ENCODE measurements at places on chromosomes 4 and X.

- no peak for DNase-seq
These were observed 1798.9 kb downstream of the PCDH7 start for GRCh38 chr4:32519060-32519459.

GRCh38 chr4:36772154-36772516 lies 472.4 kb upstream of the NWD2 start:
- DNase-seq, result no peak

- DNase-seq, result no peak
These were observed 167.8 kb downstream of the AFAP1 start for GRCh38 chr4:7771541-7772507.

- peak; percentile 74 for DNase-seq
These were observed 49.9 kb downstream of the ELF4 start for GRCh38 chrX:130060122-130061069.

GRCh38 chr4:72701987-72702819 lies 133.2 kb upstream of the ADAMTS3 start:
- DNase-seq, result no peak

DNA sequence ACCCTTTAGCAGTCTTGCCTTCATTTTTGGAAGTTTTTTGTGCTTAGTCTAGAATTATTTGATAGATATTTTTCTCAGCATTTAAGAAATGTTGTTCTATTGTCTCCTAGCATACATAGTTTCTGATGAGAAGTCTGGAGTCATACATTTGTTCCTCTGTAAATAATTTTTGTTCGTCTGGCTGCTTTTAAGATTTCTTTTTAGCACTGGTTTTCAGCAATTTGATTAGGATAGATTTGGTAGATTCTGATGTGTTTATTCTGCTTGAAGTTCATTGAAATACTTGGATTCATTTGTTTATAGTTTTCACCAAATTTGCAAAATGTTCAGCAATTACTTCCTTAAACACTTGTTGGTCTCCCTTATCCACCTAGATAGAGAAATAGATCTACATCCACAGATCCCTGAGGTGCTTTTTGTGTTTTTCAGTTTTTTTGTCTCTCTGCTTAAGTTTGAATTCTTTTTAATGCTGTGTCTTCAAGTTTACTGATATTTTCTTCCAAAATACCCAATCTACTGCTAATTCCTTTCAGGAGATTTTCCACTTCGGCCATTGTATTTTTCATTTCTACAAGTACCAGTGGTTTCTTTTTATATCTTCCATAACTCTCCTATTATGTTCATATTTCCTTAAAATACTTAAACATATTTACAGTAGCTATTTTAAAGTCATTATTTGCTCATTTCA lies 64.9 kb downstream of the ABLIM2 start:
- no peak for DNase-seq

DNA sequence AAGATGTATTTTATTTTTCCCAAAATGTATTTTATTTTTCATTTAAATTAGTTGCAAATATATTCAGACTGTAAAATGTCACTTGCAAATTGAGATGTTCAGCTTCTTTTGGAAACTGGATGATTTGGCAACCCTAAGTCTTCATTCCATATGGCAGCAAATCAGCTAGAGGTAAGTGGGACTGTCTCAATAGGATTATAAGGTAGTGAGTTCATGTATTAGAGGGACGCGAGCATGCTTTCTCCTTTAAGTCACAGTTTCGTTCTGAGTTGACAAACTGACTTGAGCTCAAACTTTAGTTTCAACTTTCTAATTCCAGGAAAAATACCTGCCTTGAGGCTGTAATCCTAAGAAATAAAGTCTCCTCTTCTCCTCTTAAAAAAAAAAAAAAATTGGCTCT lies 44.2 kb upstream of the TMEM131L start:
- DNase-seq, result no peak

- no peak for DNase-seq
These were observed 395.9 kb upstream of the EMCN start for GRCh38 chr4:100913685-100914084.

- DNase-seq, result no peak
These were observed 235.1 kb upstream of the CPEB2 start for GRCh38 chr4:14767142-14767541.

DNA sequence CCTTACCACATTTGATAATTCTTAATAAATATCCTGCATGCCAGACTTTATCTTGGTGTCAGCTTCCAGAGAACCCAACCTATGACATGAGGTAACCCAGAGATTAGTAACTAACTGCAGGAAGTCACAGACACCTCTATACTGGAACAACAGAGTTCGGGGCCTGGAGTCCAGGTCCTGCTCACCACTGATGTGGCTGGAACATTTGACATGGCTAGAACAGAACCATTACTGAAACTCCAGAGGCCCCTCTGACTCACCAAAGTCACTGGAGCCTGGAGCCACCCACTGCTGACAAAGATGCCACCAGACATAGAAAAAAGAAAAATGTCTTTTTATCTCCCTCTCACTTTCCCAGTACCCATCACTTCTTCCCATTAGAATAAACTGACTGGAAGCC lies 403.7 kb downstream of the MID1IP1 start:
- no peak for DNase-seq

GRCh38 chr4:139736274-139736660 lies 70.6 kb downstream of the MGST2 start:
- DNase-seq, result no peak

- DNase-seq, result no peak
These were observed 241.5 kb downstream of the COX18 start for GRCh38 chr4:72827968-72828367.

DNA sequence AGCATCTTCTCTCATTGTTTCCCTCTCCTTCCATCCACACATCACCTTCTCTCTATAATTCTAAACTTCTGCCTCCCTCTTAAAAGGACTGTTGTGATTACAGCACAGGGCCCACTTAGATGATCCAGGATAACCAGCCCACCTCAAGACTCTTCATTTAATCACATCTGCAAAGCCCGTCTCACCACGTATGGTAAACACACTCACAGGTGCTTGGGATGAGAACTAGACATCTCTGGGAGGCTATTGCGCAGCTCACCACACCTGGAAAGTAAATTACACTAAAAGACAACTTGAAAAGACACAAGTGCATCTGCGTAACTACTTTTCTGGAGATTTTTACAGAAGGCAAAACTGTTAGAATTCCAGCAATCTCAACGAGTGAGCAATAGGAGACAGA lies 15.4 kb upstream of the C1QTNF7 start:
- DNase-seq, result no peak

DNA sequence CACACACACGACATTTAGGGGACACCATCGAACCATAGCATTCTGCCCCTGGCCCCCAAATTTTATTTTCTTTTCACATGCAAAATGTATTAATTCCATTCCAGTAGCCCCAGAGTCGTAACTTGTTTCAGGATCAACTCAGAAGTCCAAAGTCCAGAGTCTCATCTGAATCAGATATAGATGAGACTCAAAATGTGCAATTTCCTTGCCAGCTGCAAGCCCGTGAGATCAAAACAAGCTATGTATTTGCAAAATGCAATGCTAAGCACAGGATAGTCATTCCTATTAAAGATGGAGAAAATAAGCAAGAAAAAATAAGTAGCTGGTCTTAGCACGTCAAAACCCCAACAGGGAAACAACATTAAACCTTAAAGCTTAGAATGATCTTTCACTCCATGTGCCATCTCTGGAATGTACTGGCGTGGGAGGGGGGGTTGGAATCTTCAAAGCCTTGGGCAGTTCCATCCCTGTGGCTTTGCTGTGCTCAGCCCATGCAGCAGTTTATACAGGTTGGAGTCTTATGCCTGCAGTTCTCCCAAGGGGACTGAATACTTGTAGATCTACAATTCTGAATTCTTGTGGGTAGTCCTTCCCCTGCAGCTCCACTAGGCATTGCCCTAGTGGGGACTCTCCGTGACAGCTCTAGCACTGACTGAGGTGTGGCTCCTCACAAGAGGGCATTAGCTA lies 47.7 kb upstream of the SYTL5 start:
- no peak for DNase-seq

GRCh38 chr4:52546449-52546848 lies 112.7 kb downstream of the USP46 start:
- no peak for DNase-seq

GRCh38 chr4:185774131-185774653 lies 37.8 kb downstream of the SORBS2 start:
- no peak for DNase-seq

- DNase-seq, result no peak
These were observed 192.7 kb downstream of the ZNF330 start for GRCh38 chr4:141413366-141413765.

GRCh38 chr4:8905773-8906667 lies 34.4 kb upstream of the HMX1 start:
- DNase-seq, result no peak

- DNase-seq, result no peak
These were observed 96.2 kb upstream of the APOOL start for GRCh38 chrX:84907324-84907968.

GRCh38 chrX:110168585-110168984 lies 149.3 kb downstream of the AMMECR1 start:
- DNase-seq, result no peak

DNA sequence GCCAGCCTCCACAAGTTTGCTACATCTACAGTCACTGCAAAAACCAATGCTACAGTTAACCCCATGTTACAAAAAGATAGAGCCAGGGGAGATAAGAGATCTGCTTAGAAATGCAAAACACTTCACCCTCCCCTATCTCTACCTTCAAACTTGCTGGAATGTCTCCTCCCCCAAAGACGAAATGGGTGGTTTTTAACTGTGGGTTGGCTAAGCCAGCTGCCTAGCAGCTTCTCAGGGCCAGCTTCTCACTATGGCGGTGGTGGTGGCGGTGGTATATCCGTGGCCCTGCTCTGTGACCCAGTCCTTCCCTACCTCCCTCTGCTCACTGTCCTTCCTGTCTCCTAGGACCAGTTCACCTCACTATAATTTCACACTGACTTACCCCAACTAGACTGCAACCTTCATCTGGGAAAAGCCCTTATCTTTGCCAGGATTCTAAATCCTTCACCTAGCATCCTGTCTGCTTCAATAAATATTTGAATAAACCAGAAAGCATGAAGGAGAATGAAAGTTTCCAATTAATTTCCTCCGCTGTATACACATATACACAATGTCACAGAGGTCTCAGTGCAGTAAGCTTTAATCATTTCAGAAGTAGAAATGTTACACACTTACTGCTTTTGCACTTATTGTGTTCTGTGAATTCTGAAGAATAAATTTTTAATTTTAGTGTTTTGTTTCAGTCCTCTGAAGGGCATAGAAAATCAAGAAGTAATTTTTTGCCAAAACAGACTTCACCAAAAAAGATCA lies 46.3 kb downstream of the SH3KBP1 start:
- DNase-seq, result no peak

DNA sequence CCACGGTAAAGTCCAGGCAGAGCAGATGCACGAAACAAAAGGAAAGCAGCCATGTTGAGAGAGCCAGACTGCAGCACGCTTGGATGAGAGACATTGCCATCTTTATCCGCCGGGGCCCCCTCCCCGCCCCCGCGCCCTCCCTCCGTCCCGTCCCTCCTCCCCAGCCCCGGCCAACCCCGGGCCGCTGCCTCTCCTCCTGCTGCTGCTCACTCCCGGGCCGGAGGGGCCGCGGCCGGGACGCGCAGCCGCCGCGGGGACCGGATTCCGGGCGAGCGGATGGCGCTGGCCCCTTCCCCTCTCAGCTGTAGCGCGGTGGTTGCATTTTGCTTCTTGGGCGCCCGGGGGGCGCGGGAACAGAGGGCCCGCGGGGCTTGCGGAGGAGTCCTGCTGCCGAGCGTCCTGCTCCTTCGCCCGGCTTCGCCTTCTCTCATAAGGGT lies 542 bp downstream of the RNF150 start:
- DNase-seq, result no peak

DNA sequence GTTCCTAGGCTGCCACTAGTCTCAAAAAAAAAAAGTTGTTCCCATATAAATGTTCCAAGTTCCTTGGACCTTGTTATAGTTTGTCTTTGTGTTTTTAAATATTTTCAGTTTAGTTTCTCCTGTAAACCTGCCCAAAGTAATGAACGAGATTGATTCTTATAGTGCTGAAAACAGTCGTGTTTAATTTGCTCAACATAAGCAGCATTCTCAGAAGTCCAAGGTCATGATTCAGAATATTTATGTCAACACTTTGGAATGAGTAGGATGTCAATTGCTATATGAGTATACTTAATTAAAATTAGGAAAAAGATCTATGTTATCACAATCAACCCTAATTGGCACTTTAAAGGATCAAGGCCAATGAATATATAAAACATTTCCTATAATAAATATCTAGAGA lies 510.9 kb downstream of the PPP4R3C start:
- no peak for DNase-seq

DNA sequence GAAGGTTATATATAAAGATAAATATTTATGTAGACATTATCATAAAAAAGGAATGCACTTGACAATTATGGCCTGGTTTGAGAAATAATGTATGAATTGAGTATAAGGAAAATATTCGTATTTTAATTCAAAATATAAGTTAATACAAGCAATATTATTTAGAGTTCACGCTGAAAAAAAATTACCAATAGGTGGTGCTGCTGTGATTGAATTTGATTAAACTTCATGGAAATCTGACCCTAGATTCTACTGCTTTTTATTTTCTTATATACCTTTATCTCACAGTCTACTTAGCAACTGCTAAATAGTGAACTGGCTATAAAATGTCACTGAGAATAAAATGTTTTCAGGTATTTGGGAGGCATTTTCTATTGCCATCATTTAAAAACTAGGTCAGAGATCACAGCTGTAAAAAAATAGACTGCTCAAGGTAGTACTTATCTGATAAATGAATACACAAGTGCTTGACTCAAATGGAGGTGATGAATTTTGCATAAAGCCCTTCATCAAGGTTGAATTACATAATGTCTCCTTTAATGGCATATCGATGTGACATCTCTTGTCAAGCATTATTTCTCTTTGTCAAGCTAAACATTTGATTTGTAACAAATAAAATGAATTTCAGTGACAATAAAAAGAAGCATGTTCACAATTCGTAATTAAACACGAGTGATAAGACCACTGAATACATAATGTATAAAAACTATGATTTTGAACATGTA lies 1638.8 kb upstream of the PCDH7 start:
- DNase-seq, result no peak

DNA sequence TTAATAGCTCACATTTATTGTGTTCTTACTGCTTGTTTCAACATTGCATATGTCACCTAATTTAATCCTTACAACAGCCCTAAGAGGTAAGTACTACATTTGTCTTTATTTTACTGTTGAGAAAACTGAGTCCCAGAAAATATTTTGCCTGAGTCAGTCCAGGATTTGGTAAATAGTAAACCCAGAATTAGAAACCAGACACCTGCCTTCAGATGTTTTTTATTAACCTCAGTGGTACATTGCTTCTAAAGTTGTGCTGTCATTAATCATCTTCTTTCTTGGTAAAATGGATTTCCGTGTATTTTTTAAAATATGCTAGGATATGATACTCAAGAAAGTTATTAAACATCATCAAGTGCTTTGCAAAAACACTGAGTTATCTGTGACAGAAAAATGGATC lies 31.4 kb downstream of the USP53 start:
- DNase-seq, result no peak

DNA sequence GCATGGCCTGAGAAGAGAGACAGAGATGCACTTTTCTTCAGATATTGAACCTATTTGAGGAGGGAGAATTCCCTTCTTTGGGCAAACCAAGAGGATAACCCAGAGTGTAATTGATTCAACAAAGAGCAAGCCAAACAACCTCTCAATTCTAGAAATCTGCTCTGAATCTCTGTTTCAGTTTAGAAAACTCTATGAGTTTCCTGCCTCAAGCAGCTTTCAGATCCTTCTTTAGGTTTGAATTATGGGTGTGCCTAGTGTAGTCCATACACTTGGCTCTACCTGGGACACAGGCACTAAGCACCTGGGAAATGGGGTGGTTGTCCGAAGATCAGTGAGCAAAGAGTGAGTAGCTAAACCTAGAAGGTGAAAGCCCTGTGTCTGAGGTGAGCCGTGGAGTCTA lies 52.0 kb upstream of the MTMR8 start:
- DNase-seq, result no peak

Measured in stimulated activated CD8-positive, alpha-beta memory T cell treated with anti-CD3 and anti-CD28 coated beads, Interleukin-4, amount 100 ng/mL, for 24 hours (primary cell).